ENCODE measurements at places on chromosomes 7 and 10.

GRCh38 chr7:77935652-77936348 lies 137.2 kb downstream of the PHTF2 start:
- H3K36me3 ChIP-seq: no peaks in the 10 kb centered on the region
- H3K4me3 ChIP-seq: no peak overlapping the region
- no peaks in the 10 kb centered on the region for H3K4me1 ChIP-seq
- no peak overlapping the region for H3K27ac ChIP-seq

- H3K36me3 ChIP-seq: peaks cover 2% of the 10 kb centered on the region
- H3K4me3 ChIP-seq: no peak overlapping the region
- H3K27me3 ChIP-seq: peaks cover 7% of the 10 kb centered on the region
- no peaks in the 10 kb centered on the region for H3K4me1 ChIP-seq
These were observed 87.8 kb downstream of the ABCC2 start for GRCh38 chr10:99870123-99870730.

- no peak overlapping the region for H3K4me3 ChIP-seq
- no peak overlapping the region for H3K27ac ChIP-seq
- no peaks in the 10 kb centered on the region for H3K27me3 ChIP-seq
- no peaks in the 10 kb centered on the region for H3K36me3 ChIP-seq
- no peaks in the 10 kb centered on the region for H3K4me1 ChIP-seq
- no peak for DNase-seq
These were observed 24.4 kb downstream of the CACNA2D1 start for GRCh38 chr7:82419200-82419599.

DNA sequence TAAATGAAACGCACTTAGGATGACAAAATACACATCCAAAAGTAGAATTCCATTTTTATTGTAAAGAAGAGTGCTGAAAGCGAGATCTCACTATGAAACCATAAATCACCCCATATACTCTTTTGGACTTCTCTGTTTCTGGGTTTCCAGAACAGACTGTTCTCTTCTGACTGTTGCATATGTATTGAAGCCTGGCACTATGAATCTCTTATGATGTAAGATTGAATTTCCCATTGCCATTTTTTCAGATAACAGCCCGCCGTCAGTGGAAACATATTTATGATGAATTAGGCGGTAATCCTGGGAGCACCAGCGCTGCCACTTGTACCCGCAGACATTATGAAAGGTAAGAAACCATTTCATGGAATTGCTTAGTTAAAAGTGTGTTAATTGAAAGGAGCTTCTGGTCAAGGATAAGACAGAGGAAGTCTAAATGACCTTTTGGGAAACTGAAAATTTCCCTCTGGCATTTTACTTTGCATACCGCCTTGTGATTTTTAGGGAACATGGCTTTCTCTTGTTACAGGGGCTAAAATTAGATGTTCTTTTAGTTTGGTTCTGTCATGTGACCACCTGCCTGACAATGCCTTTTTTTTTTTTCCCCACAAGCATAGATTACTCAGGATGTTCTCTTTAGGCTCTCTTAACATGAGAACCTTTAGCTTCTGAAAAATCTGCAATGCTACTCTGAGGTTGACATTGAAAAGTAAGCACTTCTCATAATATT lies 168.1 kb downstream of the ARID5B start:
- no peaks in the 10 kb centered on the region for H3K27me3 ChIP-seq
- DNase-seq: no peak
- no peak overlapping the region for H3K4me3 ChIP-seq
- peak overlapping the region; percentile 34 for H3K27ac ChIP-seq

DNA sequence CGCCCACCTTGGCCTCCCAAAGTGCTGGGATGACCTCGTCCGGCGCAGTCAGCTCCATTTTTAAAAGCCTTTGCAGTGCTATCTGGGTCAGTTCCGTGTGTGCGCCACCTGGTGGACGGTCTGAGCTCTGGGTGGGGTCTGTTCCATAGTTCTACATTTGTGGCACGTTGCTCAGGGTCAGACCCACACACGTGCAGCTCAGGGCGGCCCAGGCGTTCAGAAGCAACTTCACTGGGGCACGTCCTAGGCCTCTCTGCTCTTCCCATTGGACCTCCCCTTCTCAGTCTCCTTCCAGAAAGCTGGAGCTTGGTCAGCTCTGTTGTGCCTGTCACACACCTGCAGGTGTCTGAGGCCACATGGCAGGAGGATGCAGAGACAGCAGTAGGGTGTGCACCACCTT lies 137.9 kb downstream of the DNAJB6 start:
- DNase-seq: peak; percentile 66
- no peaks in the 10 kb centered on the region for H3K36me3 ChIP-seq
- no peak overlapping the region for H3K4me3 ChIP-seq
- no peak overlapping the region for H3K27ac ChIP-seq
- H3K4me1 ChIP-seq: no peaks in the 10 kb centered on the region

DNA sequence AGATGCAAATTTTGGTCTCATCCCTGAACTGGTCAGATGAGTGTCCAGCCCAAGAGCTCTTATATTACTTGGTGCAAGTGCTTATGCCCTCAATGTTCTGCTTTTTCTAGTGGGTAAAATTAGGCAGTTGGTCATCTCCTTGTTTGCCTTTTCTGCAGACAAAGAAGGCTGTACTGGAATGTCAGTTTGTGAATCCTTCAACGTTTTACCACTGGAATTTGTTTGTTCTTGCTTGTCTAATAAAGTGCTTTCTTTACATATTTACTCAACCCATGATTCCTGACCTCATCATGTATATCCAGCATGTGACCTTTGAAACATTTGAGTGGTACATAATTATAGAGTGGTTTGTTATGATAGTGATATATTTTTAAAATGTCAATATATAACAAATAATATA lies 232.2 kb upstream of the TEX47 start:
- DNase-seq: no peak
- H3K27me3 ChIP-seq: no peaks in the 10 kb centered on the region
- H3K36me3 ChIP-seq: no peaks in the 10 kb centered on the region
- H3K4me3 ChIP-seq: no peak overlapping the region

DNA sequence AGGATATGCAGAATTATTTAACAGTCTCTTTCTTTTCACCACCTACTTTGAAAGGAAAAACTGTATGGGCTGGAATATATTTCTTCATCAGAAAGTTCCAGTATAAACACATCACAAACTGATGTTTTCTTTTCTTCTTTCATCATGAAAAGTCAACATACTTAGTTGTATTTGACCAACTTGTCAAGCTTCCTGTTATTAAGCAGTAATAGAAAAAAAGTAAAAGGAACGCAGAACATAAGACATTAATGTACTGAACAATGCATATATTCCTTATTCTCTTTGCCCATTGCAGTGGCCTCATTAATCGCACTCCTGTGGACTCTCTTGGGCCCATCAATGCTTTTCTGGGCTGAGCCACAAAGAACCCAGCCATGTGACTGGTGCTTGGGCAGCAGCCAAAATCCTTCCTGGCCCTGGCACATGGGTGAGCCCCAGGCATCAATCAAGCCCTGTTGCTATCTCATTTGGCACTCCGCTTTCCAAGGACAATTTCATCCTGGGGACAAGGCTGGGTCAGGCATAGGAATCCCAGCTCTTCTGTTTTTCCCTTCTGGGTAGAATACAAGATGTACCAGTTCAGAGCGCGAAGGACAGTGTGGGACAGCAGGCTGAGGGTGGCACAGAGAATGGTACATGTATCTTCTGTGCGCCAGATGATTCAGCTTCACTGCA lies 42.3 kb downstream of the RHOBTB1 start:
- H3K27me3 ChIP-seq: no peaks in the 10 kb centered on the region
- no peaks in the 10 kb centered on the region for H3K36me3 ChIP-seq
- no peak for DNase-seq
- H3K4me3 ChIP-seq: no peak overlapping the region
- H3K27ac ChIP-seq: no peak overlapping the region

- H3K27me3 ChIP-seq: no peaks in the 10 kb centered on the region
- H3K36me3 ChIP-seq: no peaks in the 10 kb centered on the region
- H3K4me1 ChIP-seq: no peaks in the 10 kb centered on the region
- no peak overlapping the region for H3K4me3 ChIP-seq
- no peak overlapping the region for H3K27ac ChIP-seq
These were observed 66.1 kb upstream of the ZPBP start for GRCh38 chr7:50159154-50159553.

- no peak overlapping the region for H3K4me3 ChIP-seq
- DNase-seq: no peak
- H3K27ac ChIP-seq: no peak overlapping the region
- H3K4me1 ChIP-seq: no peaks in the 10 kb centered on the region
- H3K27me3 ChIP-seq: no peaks in the 10 kb centered on the region
These were observed 34.5 kb downstream of the PPP1R3C start for GRCh38 chr10:91598211-91598977.

DNA sequence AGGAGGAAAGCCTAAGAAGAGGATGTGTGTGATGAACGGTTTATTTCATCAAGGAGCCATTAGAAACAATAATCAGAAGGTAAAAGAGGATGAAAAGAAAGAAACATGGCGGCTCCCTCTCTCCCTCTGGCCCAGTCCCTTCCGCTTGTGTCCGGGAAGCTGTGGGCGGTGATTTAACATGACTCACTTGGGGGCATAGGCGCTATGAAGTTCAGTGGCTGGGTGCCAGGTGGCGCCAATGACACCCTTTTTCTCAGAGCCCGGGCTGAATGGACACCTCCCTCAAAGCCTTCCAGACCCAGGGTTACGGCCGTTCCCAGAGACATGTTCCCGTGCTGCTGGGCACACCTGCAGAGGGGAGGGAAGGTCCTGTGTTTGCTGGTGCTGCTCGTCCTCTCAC lies 244.0 kb downstream of the SKAP2 start:
- no peaks in the 10 kb centered on the region for H3K4me1 ChIP-seq
- H3K27me3 ChIP-seq: no peaks in the 10 kb centered on the region
- DNase-seq: no peak
- no peaks in the 10 kb centered on the region for H3K36me3 ChIP-seq
- H3K27ac ChIP-seq: no peak overlapping the region
- no peak overlapping the region for H3K4me3 ChIP-seq

DNA sequence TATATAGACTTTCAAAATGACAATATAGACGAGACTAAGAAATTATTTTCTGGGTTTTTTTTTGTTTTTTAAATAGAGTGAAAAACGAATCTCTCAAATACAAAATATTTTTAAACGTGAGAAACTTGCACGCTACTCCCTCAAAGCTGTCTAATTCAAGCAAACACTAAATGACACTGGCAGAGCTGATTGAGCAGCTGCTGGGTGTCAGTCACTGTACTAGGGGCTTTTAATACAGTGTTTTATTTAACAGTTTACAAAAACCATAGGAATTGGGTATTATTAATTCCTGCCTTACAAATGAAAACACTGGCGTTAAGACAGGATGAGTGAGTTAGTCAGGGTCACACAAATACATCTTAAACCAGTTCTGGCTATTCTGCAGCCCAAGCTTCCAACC lies 1209.6 kb upstream of the C7orf33 start:
- H3K4me1 ChIP-seq: no peaks in the 10 kb centered on the region
- H3K36me3 ChIP-seq: no peaks in the 10 kb centered on the region

DNA sequence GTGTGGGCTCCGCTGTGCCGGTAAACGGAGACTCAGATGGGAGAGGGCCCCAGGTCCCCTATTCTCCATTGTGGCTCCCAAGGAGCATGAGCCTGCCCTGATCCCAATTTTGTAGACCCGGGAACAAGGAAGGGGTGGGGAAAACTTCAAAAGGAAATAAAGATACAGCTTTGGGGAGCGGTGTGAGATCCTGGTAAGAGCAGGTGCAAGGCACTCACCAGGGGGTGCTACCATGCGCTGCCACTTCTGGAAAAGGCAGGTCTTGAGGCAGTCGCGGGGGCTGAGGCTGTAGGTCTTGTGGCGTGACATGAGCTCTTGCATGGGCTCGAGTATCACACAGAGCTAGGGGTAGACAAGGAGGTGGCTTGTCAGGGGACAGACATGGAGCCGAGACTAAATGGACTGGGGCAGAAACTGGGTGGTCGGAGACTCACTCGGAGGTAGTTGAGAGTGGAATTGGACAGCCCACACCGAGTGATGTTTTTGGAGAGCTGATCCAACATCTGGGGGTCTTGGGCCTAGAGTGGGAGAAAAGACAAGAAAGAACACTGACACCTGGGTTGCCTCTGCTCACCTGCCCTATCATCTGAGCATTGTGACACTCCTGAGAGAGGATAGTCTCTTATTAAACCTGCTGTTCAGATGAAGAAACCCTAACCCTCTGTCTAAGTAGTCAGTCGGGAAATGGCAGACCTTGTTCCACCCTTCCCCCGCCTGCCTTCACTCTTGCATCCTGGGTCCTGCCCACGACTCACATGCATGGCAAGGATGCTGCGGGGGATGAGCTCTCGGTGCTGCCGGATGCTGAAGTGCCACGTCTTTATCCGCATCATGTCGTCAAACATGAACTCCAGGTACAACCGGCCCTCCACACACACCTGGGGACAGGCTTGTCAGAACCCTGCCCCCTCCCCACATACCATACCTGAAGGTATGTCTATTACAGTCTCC lies 10.7 kb downstream of the LDB1 start:
- peaks cover 20% of the 10 kb centered on the region for H3K4me1 ChIP-seq
- no peak for DNase-seq
- no peak overlapping the region for H3K27ac ChIP-seq

DNA sequence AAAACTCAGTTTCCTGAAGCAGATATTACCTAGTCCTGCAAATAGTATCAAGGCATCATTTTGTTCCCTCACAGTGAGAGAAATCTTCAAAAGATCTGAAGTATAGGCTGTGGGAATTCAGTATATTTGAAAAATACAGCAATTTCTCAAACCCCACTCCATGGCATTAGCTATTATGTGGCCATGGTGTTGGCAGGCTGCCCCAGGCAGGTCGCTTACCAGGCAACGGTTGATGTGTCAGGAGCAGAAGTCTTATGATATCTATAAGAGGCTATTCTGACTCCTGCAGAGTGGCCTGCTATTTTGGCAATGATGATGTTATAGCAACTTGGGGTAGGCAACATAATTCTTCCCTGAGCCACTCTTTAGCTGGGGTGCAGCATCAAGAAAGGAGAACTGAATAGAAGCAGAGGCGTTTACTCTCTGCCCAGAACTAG lies 187.9 kb downstream of the PLXDC2 start:
- peaks cover 37% of the 10 kb centered on the region for H3K4me1 ChIP-seq
- H3K27me3 ChIP-seq: no peaks in the 10 kb centered on the region
- H3K4me3 ChIP-seq: no peak overlapping the region
- DNase-seq: peak; percentile 74
- peak overlapping the region; percentile 81 for H3K27ac ChIP-seq
- peaks cover 6% of the 10 kb centered on the region for H3K36me3 ChIP-seq

- DNase-seq: peak; percentile 5
- no peak overlapping the region for H3K4me3 ChIP-seq
These were observed 124.3 kb downstream of the CUX1 start for GRCh38 chr7:101941481-101942383.

DNA sequence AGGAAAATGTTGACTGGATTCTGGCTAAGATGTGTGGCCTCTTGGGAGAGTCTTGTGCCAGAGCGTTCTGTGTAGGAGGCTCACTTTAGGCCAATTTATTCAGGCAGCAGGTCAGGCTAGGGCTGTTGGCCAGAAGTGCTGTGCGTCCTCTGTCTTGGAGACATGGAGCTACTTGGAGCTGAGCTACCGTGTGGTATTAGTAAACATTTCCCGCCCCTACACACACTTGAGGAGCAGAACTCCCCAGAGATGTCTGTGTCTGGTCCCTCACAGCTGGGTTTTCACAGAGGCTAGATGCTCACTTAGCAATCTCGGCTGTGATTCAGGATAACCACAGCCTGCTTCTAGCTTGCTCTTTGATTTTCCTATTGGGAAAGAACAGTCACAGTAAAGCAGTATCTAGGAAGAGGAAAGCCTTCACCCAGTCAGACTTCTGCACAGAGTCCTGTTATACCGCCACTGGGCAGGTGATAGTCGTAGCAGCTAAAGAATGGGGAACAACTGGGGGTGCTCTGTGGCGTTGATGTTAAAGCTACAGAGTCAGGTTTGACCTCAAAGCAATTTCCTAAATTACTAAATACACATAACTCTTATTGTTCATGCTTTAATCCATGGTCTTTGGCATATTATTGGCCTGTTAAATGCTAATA lies 86.7 kb downstream of the MDFIC start:
- H3K4me1 ChIP-seq: peaks cover 23% of the 10 kb centered on the region
- peak overlapping the region; percentile 55 for H3K27ac ChIP-seq
- no peaks in the 10 kb centered on the region for H3K27me3 ChIP-seq
